ENCODE measurements at places on chromosomes 4 and X.

GRCh38 chrX:100663642-100664041 lies 19.6 kb downstream of the SRPX2 start:
- DNase-seq, result no peak

GRCh38 chr4:131348263-131348662 lies 1800.8 kb upstream of the PCDH10 start:
- no peak for DNase-seq

GRCh38 chr4:65018313-65018712 lies 609.1 kb upstream of the TECRL start:
- DNase-seq, result no peak

GRCh38 chr4:26490111-26490959 lies at the start of gene CCKAR:
Gene CCKAR (minus strand): TSS chr4:26490484. CDS start chr4:26490267, 217 bp downstream.
- DNase-seq, result no peak

DNA sequence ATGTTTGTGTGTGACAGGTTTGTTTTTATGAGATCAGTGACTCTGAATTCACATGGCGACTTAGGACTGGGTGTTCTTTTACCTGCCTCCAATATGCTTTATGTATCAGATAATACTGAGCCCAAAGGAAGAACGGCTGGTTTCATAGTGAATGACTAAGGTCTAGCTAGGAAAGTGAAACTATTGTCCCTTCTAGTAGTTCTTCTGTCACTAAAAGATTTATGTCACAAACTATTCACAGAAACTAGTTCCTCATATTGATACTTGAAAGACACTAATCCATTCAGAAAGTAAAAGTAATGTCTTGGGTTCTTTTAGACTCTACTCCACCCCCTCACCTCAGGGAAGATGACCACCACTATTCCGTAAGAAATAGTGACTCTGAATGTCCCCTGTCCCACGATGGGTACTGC lies 81.7 kb downstream of the EGF start:
- no peak for DNase-seq

GRCh38 chr4:8778760-8779159 lies 92.9 kb downstream of the HMX1 start:
- no peak for DNase-seq

DNA sequence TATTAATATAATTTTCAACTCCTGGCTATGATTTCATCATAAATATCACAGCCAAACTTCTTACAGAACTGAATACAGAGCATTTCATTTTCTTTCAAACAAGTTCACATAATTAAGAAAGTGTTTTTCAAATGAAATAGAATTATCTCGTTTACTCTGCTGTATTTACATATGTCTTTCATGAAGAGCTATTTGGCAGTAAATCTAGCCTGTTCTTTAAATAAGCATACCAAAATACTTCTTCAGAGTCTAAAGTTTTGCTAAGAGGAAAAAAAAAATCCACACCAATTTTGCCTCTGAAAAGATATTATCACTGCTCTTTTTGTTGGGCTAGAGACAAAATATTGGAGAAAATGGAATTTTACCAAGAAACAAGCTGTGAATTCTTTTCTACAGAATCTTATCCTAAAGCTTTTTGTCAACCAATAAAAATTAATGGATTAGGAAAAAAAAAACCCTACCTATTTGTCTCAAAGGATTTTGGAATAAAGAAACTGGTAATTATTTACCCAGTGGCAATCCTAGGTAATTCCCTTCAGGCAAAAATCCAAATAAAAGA lies 287.9 kb upstream of the NR3C2 start:
- DNase-seq, result no peak

DNA sequence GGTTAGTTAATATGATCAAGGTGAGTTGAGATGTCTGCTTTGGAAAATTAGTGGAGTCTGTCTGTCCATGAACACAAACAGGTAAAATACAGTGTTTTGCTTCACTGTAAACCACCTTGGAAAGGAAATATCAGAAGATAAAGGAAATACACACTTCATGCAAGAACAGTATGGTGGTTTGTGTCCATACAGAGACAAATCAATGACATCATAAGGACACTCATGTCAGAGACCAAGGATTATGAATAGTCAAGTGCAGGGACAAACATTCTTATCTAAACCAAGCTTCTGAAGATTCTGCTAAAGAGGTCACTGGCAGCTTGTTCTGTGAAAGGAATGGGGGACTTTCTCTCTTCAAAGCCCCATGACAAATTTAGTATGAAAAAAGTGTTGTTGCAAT lies 322.9 kb upstream of the F9 start:
- no peak for DNase-seq

- DNase-seq, result no peak
These were observed 211.6 kb upstream of the DKK2 start for GRCh38 chr4:107247738-107248137.

- DNase-seq, result no peak
These were observed 8.1 kb downstream of the ETDB start for GRCh38 chrX:135112096-135112729.

DNA sequence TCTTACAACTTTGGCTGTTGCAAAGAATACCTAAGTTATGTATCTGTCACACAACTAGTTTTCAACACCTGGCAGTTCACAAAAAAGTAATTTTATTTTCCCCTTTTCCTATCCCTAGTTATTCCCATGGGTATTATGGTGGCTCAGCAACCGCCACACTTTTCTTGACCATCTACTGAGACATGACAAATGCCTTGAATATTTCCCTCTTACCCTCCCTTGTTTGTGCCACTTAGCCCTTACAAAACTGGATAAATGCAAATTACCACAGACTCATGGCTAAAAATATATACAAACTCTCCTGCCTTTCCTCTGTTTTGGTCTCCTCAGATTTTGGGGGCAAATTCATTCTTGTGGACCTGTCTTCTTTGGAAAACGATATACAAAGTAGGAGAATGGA lies 72.1 kb downstream of the AMOT start:
- DNase-seq, result no peak

DNA sequence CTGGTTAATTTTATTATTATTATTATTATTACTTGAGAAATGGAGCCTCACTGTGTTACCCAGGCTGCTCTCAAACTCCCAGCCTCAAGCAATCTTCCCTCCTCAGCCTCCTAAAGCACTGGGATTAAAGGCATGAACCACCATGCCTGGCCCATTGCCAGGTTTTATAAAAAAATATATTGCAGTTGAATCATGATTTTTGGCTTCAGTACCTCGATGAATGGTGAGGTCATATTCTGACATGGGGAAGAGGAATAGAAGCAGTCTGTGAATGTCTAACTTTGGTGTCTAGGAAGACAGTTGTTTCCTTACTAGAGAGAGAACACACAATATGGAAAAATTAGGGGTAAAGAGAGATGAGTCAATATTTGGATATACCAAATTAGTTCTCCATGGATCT lies 32.0 kb downstream of the CCSER1 start:
- DNase-seq, result no peak

DNA sequence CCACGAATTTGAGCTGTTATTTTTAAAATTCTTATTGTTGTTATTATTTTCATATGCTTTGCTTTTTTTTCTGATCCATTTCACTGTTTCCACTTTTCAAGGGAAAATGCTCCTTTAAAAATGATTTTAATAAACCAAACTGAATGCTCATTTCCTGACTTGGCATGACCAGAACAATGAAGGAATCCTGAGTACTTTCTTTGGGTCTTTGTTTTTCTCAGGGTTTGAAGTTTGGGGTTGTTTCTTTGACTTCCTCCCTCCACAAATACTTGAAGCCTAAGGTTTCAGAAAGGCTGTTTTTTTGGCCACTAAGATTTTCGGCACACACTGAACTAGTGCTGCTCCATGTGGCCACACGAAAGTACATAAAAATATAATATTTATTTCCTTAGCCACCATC lies 171.0 kb downstream of the NR3C2 start:
- DNase-seq, result no peak

DNA sequence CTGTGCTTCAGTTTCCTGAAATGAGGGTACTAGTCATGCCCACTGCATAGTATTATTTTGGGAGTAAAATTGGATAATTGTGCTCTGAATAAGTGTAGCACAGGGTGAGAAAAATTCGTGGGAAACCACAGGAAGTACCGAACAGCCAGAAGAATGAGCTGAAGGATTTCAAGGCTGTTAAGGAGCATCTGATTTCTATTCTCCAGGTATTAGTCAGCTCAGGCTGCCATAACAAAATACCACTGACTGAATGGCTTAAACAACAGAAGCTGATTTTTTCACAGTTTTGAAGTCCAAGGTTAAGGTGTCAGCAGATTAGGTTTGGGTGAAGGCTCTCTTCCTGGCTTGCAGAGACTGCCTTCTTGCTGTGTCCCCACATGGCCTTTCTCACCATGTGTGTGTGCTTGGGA lies 41.9 kb downstream of the WWC2 start:
- DNase-seq, result no peak

DNA sequence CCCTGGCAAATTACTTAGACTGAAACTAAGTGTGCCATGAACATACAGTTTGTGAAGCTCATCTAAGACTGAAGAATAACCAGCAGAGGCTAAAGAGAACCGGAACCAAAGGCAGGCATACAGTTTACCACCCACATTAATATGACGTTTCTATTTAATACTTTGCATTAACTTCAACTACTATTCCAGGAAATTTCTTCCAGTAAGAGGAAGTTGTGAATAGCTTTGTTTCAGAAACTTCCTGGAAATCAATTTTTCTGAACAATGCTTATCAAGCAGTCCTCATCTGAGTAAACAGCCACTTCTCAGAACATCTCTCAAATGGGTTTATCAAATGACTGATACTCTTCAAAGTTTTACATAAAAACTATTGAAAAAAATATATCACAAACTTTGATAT lies 252.7 kb downstream of the OPHN1 start:
- no peak for DNase-seq

- DNase-seq, result peak; percentile 54
These were observed 32.8 kb downstream of the KCNIP4 start for GRCh38 chr4:21915761-21916160.

GRCh38 chrX:39772057-39772832 lies 325.5 kb downstream of the BCOR start:
- DNase-seq, result no peak

DNA sequence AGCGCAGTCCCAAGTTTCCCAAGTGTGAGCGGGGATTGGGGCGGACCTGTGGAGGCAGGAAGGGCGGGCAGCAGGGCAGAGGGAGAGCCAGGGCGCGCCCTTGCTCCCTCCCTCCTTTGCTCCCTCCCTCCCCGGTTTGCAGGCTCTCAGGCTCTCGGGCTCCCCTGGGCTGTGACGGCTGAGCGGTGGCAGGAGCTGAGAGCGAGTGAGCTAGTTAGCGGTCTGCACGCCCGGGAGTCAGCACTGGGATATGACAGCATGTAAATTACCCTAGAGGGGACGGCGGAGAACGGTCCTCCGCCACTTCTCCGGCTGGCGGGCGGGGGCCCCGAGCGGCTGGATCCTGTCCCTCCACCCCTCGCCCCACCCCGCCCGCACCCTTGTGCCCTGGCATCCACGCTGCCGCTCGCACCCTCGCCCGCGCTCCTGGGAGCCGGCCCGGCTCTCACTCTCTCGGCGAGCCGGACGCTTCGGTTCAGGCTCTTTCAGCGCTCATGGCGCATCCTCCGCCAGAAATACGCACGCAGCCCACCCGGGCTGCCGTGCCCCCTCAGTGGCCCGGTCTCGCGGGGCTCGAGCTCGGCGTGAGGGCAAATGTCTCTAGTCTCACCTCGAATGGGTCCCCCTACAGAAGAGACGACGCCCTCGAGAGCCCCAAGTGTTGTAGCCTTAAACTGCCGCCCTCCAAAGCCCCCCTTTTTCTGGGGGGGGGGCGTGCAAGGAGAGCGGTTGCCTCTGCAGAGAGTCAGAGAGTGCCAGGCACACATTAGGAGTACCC lies at the start of gene TSC22D3:
Gene TSC22D3 (minus strand): TSS at position 54 of the 778 bp plus-strand sequence. CDS start 368 bp downstream, outside the sequence.
- DNase-seq, result peak; percentile 79

- DNase-seq, result no peak
These were observed 228.7 kb downstream of the CBR4 start for GRCh38 chr4:168781341-168781740.

DNA sequence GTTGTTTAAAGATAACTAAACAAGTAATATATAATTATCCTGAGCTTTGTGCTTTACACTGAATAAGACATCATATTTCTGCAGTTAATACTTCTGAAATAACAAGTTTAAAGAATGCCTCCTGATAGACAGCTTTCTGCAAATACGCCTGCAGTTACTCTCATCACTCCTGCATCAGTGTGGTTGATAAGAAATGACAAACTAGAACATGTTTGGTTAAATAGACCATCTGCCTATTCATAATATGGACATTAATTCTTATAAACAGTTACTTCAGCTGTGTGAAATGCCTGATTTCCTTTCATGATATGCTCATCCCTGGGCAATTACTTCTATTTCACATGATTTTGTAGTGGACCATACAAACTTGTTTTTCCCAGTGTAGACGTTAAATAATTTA lies 7.0 kb upstream of the TENM3 start:
- no peak for DNase-seq

DNA sequence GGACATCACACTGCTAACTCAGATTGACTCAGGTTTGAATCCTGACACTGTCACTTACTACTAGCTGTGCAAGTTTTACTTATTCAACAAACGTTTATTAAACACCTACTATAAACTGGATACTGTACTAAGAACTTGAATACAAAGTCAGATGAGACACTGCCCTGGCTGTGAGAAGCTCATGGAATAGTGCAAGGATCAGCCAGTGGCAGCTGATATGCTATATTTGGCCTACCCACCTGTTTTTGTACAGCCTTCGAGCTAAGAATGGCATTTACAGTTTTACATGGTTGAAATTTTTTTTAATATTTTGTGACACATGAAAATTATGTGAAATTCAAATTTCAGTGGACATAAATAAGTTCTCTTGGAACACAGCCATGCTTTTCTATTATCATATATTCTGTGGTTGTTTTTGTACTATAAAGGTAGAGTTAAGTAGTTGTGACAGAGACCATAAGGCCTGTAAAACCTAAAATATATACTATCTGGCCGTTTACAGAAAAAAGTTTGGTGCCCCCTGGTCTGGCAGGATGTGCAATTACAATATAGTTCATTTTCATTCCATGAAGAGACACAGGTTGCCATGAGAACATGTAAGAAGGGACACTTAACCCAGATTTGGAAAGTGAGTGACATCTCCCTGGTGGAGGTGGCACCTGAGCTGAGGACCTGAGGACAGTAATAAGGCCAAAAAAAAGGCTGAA lies 3.4 kb upstream of the SEC24D start:
- DNase-seq, result no peak

- peak; percentile 67 for DNase-seq
These were observed 246.3 kb downstream of the BANK1 start for GRCh38 chr4:102036619-102037376.

GRCh38 chr4:173505924-173506518 lies 24.0 kb downstream of the HAND2 start:
- DNase-seq, result peak; percentile 41

GRCh38 chrX:107549504-107549903 lies 78.8 kb upstream of the PRPS1 start:
- no peak for DNase-seq

GRCh38 chrX:103464774-103465117 lies 54.5 kb downstream of the RAB40A start:
- peak; percentile 74 for DNase-seq

DNA sequence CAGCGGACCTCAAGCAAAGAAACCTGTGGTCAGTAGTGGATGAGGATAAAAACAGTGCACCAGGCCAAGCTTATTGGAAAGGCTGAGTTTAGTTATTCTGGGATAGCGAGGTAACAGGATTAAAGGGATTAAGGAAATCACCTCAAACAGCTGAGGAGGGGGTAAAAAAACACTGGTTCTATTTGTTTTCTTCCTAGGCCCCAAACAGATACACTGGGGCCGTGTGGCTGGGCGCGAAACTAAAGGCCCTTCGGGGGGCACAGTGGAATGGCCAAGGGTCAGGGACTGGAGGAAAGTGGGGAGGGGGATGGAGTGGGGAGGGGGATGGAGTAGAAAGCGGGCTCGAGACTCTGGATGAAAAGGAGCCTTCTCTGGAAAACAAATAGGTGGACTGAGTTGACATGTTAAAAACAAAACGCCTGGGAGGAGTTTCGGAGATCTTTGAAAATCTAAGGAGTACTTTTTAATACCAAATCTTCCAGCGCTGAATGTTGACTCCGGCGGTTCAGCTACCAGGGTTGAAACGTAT lies 2.9 kb downstream of the SOX3 start:
- no peak for DNase-seq

Data from NCI-H524 (cell line).